SJSA1 (cell line): ENCODE measurements at places on chromosomes 4 and X. TPM values are rescaled to one million over a fixed set of nuclear protein-coding genes. Genes with fewer than 3 reads are reported as not detected.
A peak's percentile ranks its signal among the peaks of the same experiment; 100 is the strongest.

DNA sequence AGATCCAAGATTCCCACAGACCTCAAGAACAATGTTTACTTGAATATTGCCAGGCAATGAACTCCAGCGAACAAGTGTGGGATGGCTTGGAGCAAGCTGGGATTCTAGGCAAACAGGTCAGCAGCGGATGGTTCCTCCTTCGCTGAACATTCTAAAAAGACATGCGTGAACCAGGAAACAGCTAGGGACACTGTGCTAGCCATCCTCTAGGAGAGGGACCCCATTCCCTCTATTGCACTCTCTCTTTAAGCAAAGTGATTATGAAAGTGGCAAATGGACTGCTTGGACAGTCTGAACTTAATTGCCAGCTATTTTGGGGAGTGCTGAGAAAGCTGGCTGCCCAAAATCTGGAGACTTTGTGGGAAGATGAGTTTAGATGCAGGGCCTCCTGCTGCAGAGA, 29.9 kb upstream of the TEC start:
- no peaks in the 10 kb centered on the region for H3K27me3 ChIP-seq
- DNase-seq, result no peak
- H3K4me3 ChIP-seq, result no peak overlapping the region
- no peaks in the 10 kb centered on the region for H3K36me3 ChIP-seq

- H3K36me3 ChIP-seq, result no peaks in the 10 kb centered on the region
- no peaks in the 10 kb centered on the region for H3K27me3 ChIP-seq
- no peak for DNase-seq
- peaks cover 27% of the 10 kb centered on the region for H3K4me1 ChIP-seq
Measured at GRCh38 chrX:2402361-2402690, 98.5 kb downstream of the DHRSX start.

GRCh38 chr4:153332936-153333335, 11.6 kb upstream of the MND1 start:
- no peaks in the 10 kb centered on the region for H3K27me3 ChIP-seq
- H3K4me3 ChIP-seq, result no peak overlapping the region
- no peaks in the 10 kb centered on the region for H3K36me3 ChIP-seq
- no peak overlapping the region for H3K27ac ChIP-seq
- no peak for DNase-seq

GRCh38 chr4:84491481-84491880, 7.6 kb downstream of the NKX6-1 start:
- no peak overlapping the region for H3K27ac ChIP-seq
- no peaks in the 10 kb centered on the region for H3K27me3 ChIP-seq
- H3K36me3 ChIP-seq, result peaks cover 21% of the 10 kb centered on the region
- no peak for DNase-seq
- peaks cover under 1% of the 10 kb centered on the region; the same call in 1 of the 2 replicates for H3K4me1 ChIP-seq

DNA sequence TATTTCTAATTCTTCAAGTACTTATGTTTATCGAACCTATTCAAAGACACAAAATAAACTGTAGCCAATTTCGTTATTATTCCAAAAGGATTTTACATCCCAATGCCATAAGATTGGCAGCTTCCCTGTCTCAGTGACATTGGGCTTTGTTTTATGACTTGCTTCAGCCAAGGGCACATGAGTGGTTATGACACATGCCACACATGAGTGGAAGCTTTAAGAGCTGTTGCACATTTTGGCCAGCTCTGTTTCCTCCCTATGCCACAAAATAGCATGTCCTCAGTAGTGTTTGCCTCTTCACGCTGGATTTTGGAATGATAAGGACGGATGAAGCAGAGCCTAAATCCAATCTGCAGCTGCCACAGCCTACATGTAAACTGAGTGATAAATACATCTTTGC, 21.9 kb downstream of the SEC24D start:
- H3K4me1 ChIP-seq, result peaks cover 10% of the 10 kb centered on the region
- DNase-seq, result no peak
- no peaks in the 10 kb centered on the region for H3K27me3 ChIP-seq
- peaks cover 100% of the 10 kb centered on the region for H3K36me3 ChIP-seq

DNA sequence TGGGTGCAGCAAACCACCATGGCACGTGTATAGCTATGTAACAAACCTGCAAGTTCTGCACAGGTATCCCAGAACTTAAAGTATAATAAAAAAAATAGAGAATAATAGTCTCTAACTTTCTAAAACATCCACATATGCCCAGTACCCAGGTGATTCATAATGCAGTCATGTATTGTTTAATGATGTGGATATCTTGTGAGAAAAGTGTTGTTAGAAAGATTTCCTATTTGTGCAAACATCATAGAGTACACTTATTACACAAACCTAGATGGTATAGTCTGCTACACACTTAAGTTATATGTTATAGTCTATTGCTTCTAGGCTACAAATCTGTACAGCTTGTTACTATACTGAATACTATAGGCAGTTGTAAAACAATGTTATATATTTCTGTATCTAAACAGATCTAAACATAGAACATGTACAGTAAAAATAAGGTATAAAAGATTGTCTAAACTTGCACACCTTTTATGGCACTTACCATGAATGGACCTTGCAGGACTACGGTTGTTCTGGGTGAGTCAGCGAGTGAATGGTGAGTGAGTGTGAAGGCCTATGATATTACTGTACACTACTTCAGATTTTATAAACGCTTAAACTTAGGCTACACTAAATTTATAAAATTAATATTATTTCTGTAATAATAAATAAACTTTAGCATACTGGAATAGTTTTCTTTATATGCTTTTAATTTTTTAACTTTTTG, 232.2 kb upstream of the SLIT2 start:
- H3K36me3 ChIP-seq, result no peaks in the 10 kb centered on the region
- no peak overlapping the region for H3K27ac ChIP-seq
- H3K4me3 ChIP-seq, result no peak overlapping the region
- peaks cover 10% of the 10 kb centered on the region for H3K4me1 ChIP-seq
- DNase-seq, result no peak
- no peaks in the 10 kb centered on the region for H3K27me3 ChIP-seq

- DNase-seq, result no peak
- no peaks in the 10 kb centered on the region for H3K36me3 ChIP-seq
- no peaks in the 10 kb centered on the region for H3K27me3 ChIP-seq
- no peak overlapping the region for H3K27ac ChIP-seq
- no peak overlapping the region for H3K4me3 ChIP-seq
- no peaks in the 10 kb centered on the region for H3K4me1 ChIP-seq
Measured at GRCh38 chr4:47368211-47368610, 95.3 kb downstream of the COMMD8 start.

DNA sequence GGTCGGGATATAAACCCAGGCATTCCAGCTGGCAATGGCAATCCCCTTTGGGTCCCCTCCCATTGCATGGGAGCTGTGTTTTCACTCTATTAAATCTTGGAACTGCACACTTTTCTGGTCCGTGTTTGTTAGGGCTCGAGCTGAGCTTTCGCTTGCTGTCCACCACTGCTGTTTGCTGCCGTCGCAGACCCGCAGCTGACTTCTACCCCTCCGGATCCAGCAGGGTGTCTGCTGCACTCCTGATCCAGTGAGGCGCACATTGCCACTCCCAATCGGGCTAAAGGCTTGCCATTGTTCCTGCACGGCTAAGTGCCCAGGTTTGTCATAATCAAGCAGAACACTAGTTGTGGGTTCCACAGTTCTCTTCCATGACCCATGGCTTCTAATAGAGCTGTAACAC, 1322.1 kb downstream of the ADGRL3 start:
- H3K27ac ChIP-seq, result no peak overlapping the region
- no peak for DNase-seq
- H3K36me3 ChIP-seq, result no peaks in the 10 kb centered on the region
- no peaks in the 10 kb centered on the region for H3K4me1 ChIP-seq
- H3K4me3 ChIP-seq, result no peak overlapping the region
- H3K27me3 ChIP-seq, result no peaks in the 10 kb centered on the region

DNA sequence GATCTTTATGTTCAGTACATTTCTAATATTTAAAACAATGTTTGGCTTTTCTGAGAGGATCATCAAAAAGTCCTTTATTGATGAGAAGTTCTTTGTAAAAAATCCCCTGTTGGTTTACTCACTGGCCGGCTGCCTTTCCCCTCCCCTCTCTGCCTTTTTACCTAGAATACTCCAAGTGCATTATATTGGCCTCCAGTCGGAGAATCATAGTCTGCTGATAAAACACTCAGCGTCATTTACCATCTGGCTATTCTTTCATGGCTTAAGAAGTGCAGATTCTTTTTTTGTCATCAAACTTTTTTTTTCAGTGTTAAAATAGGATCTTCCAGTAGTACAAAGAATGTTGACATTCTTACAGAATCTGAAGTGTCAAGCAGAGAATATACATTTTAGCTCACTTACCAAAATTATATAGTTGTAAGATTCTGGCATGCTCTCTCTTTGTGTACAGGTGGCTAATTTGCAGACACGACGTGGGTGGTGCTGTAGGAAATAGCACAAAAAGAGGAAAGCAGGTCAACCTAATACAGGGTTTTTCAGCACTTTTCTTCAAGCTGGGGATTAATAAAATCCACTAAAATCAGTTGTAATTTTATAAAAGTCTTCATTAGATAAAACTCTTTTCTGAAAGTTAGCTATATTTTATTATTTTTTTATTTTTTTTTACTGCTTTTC, 731.8 kb downstream of the KCTD8 start:
- H3K4me1 ChIP-seq, result no peaks in the 10 kb centered on the region
- no peaks in the 10 kb centered on the region for H3K27me3 ChIP-seq
- no peak overlapping the region for H3K4me3 ChIP-seq

GRCh38 chrX:106286053-106286650, 118.0 kb downstream of the PWWP3B start:
- no peaks in the 10 kb centered on the region for H3K4me1 ChIP-seq
- H3K27me3 ChIP-seq, result no peaks in the 10 kb centered on the region
- no peak for DNase-seq
- no peak overlapping the region for H3K4me3 ChIP-seq
- no peak overlapping the region for H3K27ac ChIP-seq

GRCh38 chrX:135015523-135016245, 6.7 kb downstream of the RTL8B start:
- 0 out of 2 replicates have a peak, but pooled peaks cover 3% of the 10 kb centered on the region for H3K36me3 ChIP-seq
- no peak overlapping the region for H3K4me3 ChIP-seq
- H3K27ac ChIP-seq, result no peak overlapping the region

GRCh38 chrX:9352243-9352642, 112.6 kb upstream of the TBL1X start:
- peaks cover 42% of the 10 kb centered on the region for H3K4me1 ChIP-seq
- DNase-seq, result no peak
- no peak overlapping the region for H3K4me3 ChIP-seq
- peak overlapping the region; percentile 32; the same call in 1 of the 2 replicates for H3K27ac ChIP-seq

DNA sequence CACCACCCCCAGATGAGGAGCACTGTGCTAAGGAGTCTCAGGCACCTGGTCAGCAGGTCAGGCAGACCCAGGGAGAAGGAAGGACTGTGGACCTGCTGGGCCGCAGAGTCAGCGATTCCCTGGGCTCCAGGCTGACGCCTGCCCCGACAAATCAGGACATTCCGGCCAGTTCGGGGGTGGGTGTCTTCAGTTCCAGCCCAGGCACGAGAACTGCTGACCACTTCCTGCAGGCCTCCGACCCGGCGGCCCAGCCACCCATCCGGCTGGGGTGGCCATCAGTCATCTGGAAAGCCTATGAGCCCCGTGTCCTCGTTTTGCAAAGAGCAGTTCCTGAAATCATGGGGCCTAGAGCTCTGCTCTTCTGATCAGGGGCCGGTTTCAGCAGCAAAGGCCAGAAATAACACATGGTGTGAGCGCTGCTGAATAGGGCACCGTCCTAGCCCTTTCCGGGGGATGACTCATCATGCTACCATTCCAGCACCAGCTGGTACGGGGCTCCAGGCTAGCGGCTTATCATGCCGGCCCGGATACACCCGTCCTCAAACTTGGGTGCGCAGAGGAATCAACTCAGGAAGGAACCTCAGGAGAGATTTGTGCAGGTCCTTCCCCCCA, 7.8 kb upstream of the SH3TC1 start:
- no peak overlapping the region for H3K4me3 ChIP-seq
- no peaks in the 10 kb centered on the region for H3K36me3 ChIP-seq
- peak; percentile 78 for DNase-seq
- H3K27me3 ChIP-seq, result no peaks in the 10 kb centered on the region

Gene FREM3
- total RNA-seq, result 0.09 TPM in 1 of 2 replicates, not detected in the other

Gene RHOH
- total RNA-seq, result not detected in 2 replicates

Gene SPOCK3
- not detected in 2 replicates for total RNA-seq

Gene GPR173
- total RNA-seq, result 0.19 and 0.42 TPM in 2 replicates

Gene LRCH2
- total RNA-seq, result 0.03 and 0.89 TPM in 2 replicates
